ENCODE measurements at places on chromosomes 3 and 15. TPM values are rescaled to one million over a fixed set of nuclear protein-coding genes. Genes with fewer than 3 reads are reported as not detected.

Gene CD276
- 71.6 TPM for total RNA-seq

Gene RPL22L1
- total RNA-seq: 71.6 TPM

Gene SERPINI1
- total RNA-seq: 2.7 TPM

Gene EIF4E3
- total RNA-seq: 5.1 TPM

Gene PIERCE2
- 1.4 TPM for total RNA-seq

Gene KCNMB3
- total RNA-seq: 0.34 TPM

Gene MFSD1
- 109 TPM for total RNA-seq

Gene SPATA12
- not detected for total RNA-seq

Gene LMAN1L
- not detected for total RNA-seq

Gene TMIE
- total RNA-seq: 2.4 TPM

Gene GPR149
- total RNA-seq: not detected

Gene PAK6
- 20.3 TPM for total RNA-seq

Gene SH2D7
- total RNA-seq: not detected

Gene APBA2
- total RNA-seq: 5.1 TPM

Gene GOLGA8J
- not detected for total RNA-seq

Gene SNX33
- 16.7 TPM for total RNA-seq

Gene CLCN2
- 2.1 TPM for total RNA-seq

Gene STAC
- 1.7 TPM for total RNA-seq

Gene CCR8
- not detected for total RNA-seq

Gene CMC1
- 3.4 TPM for total RNA-seq

Gene IL5RA
- not detected for total RNA-seq

Gene P2RY12
- total RNA-seq: not detected

Gene AGBL1
- total RNA-seq: not detected

Gene ATG7
- 52.6 TPM for total RNA-seq

Gene RARB
- 2.6 TPM for total RNA-seq

Gene ABCC5
- total RNA-seq: 11.3 TPM

Gene SMAD6
- under 0.01 TPM for total RNA-seq

Gene CYP1A2
- not detected for total RNA-seq

Gene ANKRD63
- not detected for total RNA-seq

Gene SLC38A3
- not detected for total RNA-seq

Gene ACTRT3
- 1.5 TPM for total RNA-seq

Gene JMJD7
- 17.8 TPM for total RNA-seq

Gene GPR87
- 121 TPM for total RNA-seq

Gene MOBP
- not detected for total RNA-seq

Gene SLC9C1
- total RNA-seq: 0.21 TPM

Gene TMEM158
- total RNA-seq: 2.3 TPM

Gene TMA7
- 224 TPM for total RNA-seq

Gene DNAH12
- total RNA-seq: under 0.01 TPM

Gene SLC22A13
- 0.43 TPM for total RNA-seq

Gene SST
- not detected for total RNA-seq

Gene UMPS
- 39.3 TPM for total RNA-seq

Measured in nasal cavity respiratory epithelium epithelial cell of viscerocranial mucosa (primary cell).